ENCODE measurements at places on chromosomes 7 and 10.

DNA sequence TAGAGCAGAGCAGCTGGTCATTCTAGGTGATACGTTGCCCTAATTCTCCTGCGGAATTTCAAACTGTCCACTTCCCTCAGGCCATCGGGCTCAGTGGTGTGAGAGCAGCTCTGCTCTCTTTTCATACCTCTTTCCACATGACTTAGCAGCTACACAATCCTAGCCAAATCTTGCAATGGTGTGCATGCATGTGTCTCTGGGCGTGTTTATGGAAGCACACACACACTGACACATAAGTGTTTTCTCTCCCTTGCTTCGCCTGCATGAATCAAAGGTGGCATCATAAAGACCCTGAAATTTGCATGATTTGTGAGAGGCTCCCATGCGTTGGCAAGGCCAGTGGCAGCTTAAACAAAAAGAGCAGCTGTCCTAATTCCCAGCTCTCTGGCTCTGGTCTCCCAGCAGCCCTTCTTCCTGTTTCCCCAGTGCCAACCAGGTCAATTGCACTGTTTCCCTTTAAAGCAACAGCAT, 1189.5 kb downstream of the GATA3 start:
- DNase-seq = no peak

GRCh38 chr7:131633342-131633843, 77.0 kb upstream of the PODXL start:
- no peak for DNase-seq

DNA sequence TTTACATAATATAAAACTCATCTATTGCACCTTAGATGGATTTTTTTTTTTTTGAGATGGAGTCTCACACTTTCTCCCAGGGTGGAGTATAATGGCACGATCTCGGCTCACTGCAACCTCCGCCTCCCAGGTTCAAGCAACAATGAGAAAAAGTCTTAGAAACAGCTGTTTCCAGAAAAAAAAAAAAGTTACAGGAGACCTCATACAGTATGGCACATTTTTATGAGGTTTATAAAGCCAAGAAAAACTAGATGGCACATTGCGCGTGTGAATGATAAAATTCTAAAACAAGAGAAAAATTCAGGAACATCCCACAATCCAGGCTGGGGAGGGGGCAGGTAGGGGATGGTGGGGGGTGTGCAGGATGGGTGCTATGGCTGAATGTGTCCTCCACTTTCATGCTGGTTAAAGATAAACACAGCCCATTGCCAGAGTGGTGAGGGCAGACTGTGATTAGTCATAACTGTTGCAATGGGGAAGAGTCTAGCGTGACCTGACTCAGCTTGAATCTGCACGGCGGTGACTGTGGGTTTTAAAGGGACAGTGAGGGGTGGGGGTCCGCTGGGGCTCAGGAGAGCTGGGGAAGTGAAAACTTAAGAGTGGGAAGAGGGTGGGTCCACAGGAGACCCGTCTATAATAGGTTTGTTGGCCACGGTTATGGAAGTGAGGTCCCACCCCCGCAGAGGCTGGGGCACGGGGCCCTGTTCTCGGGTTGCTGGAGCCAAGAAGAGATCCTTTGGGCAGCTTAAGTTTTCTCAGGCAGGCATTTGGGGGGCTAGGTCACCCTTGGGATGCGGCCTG, 11.9 kb upstream of the LRRC27 start:
- no peak for DNase-seq

GRCh38 chr7:92331508-92331907, 85.7 kb downstream of the ANKIB1 start:
- no peak for DNase-seq

DNA sequence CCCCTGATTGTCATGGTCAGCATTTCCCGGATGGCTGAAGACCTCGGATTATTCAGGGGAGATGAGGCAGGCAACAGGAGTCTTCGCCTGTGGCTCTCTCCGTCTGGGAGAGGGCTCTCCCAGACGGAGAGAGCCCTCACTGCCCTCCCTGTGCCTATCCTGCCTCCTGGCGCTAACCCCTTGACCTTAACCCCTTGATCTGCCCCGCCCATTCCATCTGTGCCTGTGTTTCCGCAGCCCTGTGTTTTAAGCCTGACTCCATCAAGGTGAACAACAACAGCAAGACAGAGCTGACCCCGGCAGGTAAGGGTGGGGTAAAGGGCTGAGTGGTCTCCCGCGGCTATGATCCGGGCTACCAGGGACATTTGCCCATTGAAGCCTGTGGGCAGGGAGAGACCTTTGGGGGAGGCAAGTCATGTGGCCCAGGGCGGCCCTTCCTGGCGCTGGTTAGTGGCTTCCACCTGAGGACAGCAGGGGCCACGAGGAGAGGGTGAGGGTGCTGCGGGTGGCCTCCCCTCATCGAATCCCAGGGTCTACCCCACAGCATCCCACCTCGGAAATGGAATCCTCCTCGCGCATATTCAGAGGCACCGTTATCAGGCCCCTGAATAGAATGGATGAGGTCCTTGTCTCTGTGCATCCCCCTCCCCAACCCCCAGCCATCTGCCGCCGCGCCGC, 4.2 kb upstream of the MUC12 start:
- no peak for DNase-seq

GRCh38 chr10:15672469-15672868, 47.3 kb downstream of the ITGA8 start:
- DNase-seq = no peak

Data from NCI-H2029 treated with DMSO at 0.1 percent for 48 hours (cell line).